ENCODE measurements at places on chromosomes 5 and 9.

- H3K36me3 ChIP-seq, result no peaks in the 10 kb centered on the region
- no peak overlapping the region for H3K27ac ChIP-seq
- H3K27me3 ChIP-seq, result no peaks in the 10 kb centered on the region
- H3K4me3 ChIP-seq, result no peak overlapping the region
These were observed 2167.2 kb upstream of the C9orf72 start for GRCh38 chr9:29740518-29740917.

- no peak overlapping the region for H3K4me3 ChIP-seq
- H3K36me3 ChIP-seq, result no peaks in the 10 kb centered on the region
- peaks cover 2% of the 10 kb centered on the region for H3K4me1 ChIP-seq
- DNase-seq, result no peak
These were observed 10.2 kb downstream of the DCANP1 start for GRCh38 chr5:135436951-135437418.

GRCh38 chr5:179986328-179986727 lies 78.6 kb upstream of the TBC1D9B start:
- H3K27me3 ChIP-seq, result no peaks in the 10 kb centered on the region
- DNase-seq, result no peak
- H3K4me3 ChIP-seq, result no peak overlapping the region

- no peak for DNase-seq
- no peaks in the 10 kb centered on the region for H3K36me3 ChIP-seq
- H3K27ac ChIP-seq, result no peak overlapping the region
- no peaks in the 10 kb centered on the region for H3K27me3 ChIP-seq
These were observed 65.9 kb downstream of the DMRTA1 start for GRCh38 chr9:22512495-22512894.

GRCh38 chr5:178529080-178529479 lies 61.1 kb downstream of the COL23A1 start:
- no peak for DNase-seq
- no peaks in the 10 kb centered on the region for H3K36me3 ChIP-seq

GRCh38 chr9:108552459-108553040 lies 303.2 kb downstream of the ACTL7B start:
- no peak overlapping the region for H3K4me3 ChIP-seq
- no peak for DNase-seq
- H3K4me1 ChIP-seq, result no peaks in the 10 kb centered on the region
- H3K36me3 ChIP-seq, result no peaks in the 10 kb centered on the region
- H3K27ac ChIP-seq, result no peak overlapping the region

- no peak overlapping the region for H3K4me3 ChIP-seq
- H3K27me3 ChIP-seq, result no peaks in the 10 kb centered on the region
- no peaks in the 10 kb centered on the region for H3K4me1 ChIP-seq
- DNase-seq, result no peak
These were observed 127.0 kb downstream of the NNT start for GRCh38 chr5:43729846-43730478.

DNA sequence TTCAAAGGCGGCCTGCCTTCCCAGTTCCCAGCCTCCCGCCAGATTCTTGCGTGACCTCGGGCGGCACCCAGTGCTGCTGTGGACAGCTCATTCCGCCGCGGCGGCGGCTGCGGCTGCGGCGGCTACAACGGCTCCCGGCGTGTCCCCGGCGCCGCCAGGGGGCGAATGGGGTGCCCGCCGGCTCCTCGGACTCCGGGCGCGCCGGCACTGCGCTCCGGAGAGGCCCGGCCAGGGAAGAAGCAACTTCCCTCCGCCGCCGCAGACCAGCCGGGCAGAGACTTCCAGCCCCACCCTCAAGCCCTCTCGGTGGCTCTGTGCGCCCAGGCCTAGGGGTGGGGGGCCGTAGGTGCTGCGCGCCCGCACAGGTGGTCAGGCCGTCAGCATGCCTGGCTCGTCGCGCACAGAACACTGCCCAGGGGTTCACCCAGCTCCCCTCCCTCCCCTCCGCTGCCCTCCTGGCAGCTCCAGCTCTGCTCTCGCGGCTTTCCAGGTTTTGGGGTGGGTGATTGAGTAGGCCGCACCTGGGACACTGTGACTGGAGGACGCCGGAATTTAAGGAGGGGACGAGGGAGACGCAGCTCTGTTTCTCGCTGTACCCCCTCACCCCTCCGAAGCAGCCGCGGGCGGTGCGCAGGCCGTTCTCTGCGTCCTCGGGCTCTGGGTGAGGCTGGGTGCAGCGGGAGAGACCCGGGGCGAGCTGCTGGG lies 20.2 kb downstream of the IGIP start:
- H3K4me3 ChIP-seq, result peak overlapping the region; percentile 63
- H3K27me3 ChIP-seq, result peaks cover 31% of the 10 kb centered on the region
- H3K27ac ChIP-seq, result no peak overlapping the region
- H3K4me1 ChIP-seq, result no peaks in the 10 kb centered on the region

DNA sequence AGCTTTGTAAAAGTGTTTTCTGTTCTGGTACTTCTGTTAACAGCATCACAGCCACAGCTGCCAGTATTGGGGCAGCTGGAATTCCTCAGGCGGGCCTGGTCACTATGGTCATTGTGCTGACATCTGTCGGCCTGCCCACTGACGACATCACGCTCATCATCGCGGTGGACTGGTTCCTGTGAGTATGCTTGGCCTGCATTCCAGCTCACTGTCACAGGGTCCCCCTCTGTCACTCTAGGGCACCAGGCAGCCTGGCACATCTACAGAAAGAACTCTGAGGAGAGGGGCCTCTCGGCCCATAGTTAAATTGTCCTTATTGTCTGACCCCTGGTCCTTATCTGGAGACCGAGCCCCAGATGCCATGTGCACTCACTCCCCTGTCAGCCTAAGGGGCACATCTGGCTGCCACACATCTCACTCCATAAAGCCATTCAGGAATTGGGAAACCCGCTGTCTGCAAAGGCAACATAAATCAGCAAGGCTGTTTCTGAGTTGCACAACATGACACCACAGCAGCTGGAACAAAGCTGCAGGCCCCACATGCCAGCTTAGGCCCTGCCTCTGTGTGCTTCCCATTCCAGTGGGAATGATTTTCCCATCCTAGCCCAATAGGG lies 77.5 kb downstream of the SLC1A3 start:
- H3K4me3 ChIP-seq, result no peak overlapping the region
- no peaks in the 10 kb centered on the region for H3K36me3 ChIP-seq
- H3K27ac ChIP-seq, result no peak overlapping the region
- no peaks in the 10 kb centered on the region for H3K4me1 ChIP-seq

GRCh38 chr9:129773262-129774048 lies 20.6 kb upstream of the PTGES start:
- H3K36me3 ChIP-seq, result no peaks in the 10 kb centered on the region
- H3K27me3 ChIP-seq, result no peaks in the 10 kb centered on the region
- no peak for DNase-seq
- no peak overlapping the region for H3K27ac ChIP-seq

DNA sequence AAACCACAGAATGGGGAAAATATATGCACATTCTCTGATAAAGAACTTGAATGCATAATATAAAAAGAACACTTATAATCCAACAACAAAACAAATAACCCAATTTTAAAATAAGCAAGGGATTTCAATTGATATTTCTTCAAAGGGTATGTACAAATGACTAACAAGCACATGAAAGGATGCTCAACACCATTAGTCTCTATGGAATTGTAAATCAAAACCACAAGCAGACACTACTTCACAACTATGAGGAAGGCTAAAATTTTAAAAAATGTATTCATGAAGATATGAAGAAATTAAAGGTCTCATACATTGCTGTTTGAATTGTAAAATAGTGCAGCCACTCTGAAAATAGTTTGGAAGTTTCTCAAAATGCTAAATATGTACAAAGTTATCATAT lies 78.9 kb upstream of the GAS1 start:
- DNase-seq, result no peak
- H3K4me1 ChIP-seq, result peaks cover 1% of the 10 kb centered on the region
- no peak overlapping the region for H3K4me3 ChIP-seq
- no peak overlapping the region for H3K27ac ChIP-seq

DNA sequence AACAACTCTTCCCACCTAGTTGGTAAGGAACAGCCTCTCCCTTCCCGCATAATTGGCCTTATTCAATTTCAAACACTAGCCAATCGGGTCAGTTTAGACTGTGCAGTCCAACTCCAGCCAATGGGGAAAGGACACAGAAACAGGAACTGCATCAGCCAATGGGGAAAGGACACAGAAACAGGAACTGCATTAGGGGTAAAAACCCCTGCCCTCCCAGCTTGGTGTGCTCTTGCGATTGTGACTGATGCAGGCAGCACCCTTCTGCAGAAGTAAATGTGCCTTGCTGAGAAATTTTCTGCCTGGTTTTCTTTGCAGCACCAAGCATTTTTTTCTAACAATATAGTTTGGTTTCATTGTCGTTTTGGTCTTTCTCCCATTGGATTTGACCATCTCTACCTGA lies 8.5 kb upstream of the GLT6D1 start:
- no peak for DNase-seq
- H3K36me3 ChIP-seq, result 0 out of 2 replicates have a peak, but pooled peaks cover 5% of the 10 kb centered on the region
- no peaks in the 10 kb centered on the region for H3K27me3 ChIP-seq
- no peak overlapping the region for H3K27ac ChIP-seq
- H3K4me3 ChIP-seq, result no peak overlapping the region

DNA sequence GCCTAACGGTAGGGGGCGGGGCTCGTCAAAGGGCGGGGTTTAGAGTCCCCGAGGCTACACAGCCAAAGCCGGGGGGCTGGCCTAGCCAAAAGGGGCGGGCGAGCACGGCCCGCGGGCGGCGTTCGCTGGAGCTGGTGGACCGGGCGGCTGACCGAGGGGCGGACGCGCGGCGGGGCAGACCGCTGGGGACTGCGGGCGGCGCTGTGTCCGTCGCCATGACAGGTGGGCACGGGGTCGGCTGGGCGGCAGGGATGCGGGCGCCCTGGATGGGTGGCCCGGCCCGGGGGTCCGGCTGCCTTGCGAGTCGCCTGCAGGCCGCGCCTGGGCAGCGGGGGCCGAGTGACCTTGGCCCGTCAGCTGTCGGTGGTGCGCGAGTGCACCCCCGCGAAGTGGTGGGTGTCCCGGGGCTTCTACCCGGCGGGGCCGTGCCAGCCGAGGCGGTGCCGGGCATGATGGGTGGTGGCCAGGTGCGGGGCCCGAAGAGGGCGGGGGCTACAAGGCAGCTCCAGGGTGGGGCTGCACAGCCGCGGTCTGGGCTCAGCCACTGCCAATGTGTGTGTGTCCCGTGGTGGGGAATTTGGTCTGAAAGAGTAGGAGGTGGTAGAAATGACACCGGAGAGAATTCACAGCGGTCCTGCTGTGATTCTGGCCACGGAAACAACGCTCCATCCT lies at the start of gene CARD19:
Gene CARD19 (plus strand): TSS at position 87 of the 672 bp plus-strand sequence. CDS start 129 bp downstream, at position 216.
- no peaks in the 10 kb centered on the region for H3K36me3 ChIP-seq
- H3K27ac ChIP-seq, result no peak within 1 kb of the TSS

DNA sequence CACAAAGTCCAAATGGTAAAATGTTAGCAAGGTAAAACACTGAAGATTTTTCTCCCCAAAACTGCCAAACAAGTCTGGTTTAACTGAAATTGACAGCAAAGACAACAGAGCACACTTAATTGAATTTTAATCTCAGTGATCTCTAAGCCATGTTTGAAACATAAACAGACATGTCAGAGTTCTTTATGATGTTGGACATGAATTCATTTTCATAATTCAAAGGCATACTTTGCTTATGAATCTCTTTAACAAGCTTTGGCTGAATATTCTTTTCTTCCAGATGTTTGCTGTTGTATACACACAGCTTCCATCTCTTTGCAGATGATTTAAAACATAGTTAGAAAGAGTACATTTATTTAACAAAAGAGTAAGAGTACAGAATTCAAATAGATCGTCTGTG lies 509.1 kb downstream of the RAB3C start:
- H3K27ac ChIP-seq, result no peak overlapping the region
- H3K27me3 ChIP-seq, result no peaks in the 10 kb centered on the region
- H3K36me3 ChIP-seq, result no peaks in the 10 kb centered on the region
- DNase-seq, result no peak
- no peak overlapping the region for H3K4me3 ChIP-seq

DNA sequence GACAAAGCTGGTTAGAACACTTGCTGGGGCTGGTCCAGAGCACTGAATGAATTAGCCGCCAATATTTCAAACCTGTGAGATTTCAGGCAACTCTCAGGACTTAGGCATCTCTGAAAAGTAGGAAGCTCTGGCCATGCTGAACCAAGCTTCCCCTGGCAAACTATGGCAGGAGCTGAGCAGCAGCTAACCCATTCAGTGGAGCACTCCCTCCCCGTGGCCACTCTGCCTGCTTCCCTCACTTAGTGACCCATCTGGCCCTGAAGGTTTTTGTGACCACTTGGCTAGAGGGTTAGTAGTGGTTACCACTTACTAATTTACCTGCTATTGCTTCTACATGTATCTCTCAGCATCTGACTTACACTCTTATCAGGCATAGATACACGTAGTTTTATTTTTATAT lies 25.5 kb downstream of the FOXI1 start:
- H3K27me3 ChIP-seq, result no peaks in the 10 kb centered on the region
- no peak overlapping the region for H3K4me3 ChIP-seq
- no peak for DNase-seq
- no peak overlapping the region for H3K27ac ChIP-seq
- H3K4me1 ChIP-seq, result no peaks in the 10 kb centered on the region

- H3K4me3 ChIP-seq, result no peak overlapping the region
- DNase-seq, result no peak
- H3K27ac ChIP-seq, result no peak overlapping the region
- no peaks in the 10 kb centered on the region for H3K27me3 ChIP-seq
- H3K36me3 ChIP-seq, result no peaks in the 10 kb centered on the region
- no peaks in the 10 kb centered on the region for H3K4me1 ChIP-seq
These were observed 144.4 kb downstream of the ALDH1A1 start for GRCh38 chr9:72808446-72808768.

DNA sequence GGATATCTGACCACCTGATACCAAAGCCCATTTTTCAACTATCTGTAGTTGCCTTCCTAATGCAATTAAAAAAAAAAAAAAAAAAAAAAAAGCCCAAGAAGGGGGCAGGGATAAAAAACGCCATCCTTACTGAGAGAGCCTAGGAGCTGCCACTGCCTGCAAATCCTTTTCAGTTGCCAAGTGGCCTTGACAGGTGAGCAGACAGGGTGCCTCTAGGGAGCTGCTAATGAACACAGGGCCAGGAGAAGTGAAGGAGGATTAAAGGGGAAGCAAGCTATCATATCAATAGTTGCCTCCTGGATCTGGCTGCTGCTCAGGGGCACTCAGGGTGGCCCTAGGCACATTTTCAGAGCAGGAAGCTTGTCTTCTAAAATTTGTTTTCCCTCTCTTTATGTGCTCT lies 547.4 kb downstream of the TLE1 start:
- DNase-seq, result no peak
- H3K27me3 ChIP-seq, result no peaks in the 10 kb centered on the region
- no peak overlapping the region for H3K27ac ChIP-seq
- no peak overlapping the region for H3K4me3 ChIP-seq

GRCh38 chr9:116174347-116174746 lies 20.8 kb downstream of the PAPPA start:
- no peaks in the 10 kb centered on the region for H3K36me3 ChIP-seq
- no peak overlapping the region for H3K27ac ChIP-seq
- no peak for DNase-seq

DNA sequence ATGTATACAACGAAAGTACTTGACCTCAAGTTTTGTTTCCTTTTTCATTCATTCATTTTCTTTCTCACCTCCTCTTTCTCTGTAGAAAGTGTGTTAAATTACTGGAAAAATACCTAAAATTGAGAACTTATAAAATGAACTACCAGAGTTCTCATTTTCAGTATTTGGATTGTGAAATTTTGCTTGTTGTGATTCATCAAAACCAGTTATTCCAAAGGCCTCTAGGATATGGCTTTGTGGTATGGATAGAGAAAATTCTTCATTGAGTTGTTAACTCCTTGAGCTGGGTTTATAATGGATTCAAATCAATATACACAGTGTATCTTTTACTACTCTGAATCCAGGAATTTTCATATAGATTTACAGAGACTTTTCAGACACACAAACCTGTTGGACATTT lies 287.6 kb downstream of the KDM4C start:
- no peak for DNase-seq
- no peaks in the 10 kb centered on the region for H3K36me3 ChIP-seq
- H3K27me3 ChIP-seq, result no peaks in the 10 kb centered on the region
- no peak overlapping the region for H3K4me3 ChIP-seq

GRCh38 chr9:110208031-110208430 lies at the start of gene C9orf152:
Gene C9orf152, minus strand, starts transcription at chr9:110208159. Its CDS starts 580 bp downstream, at chr9:110207579.
- no peak within 1 kb of the TSS for H3K27ac ChIP-seq
- H3K27me3 ChIP-seq, result no peaks in the 10 kb centered on the region
- no peaks in the 10 kb centered on the region for H3K4me1 ChIP-seq
- no peak for DNase-seq
- no peak within 1 kb of the TSS for H3K4me3 ChIP-seq

Measured in iPS DF 6.9 (cell line).